Dermis blood vessel endothelial cell (primary cell): ENCODE measurements at places on chromosomes 1 and 21. TPM values are rescaled to one million over a fixed set of nuclear protein-coding genes. Genes with fewer than 3 reads are reported as not detected.
A peak's percentile ranks its signal among the peaks of the same experiment; 100 is the strongest.

DNA sequence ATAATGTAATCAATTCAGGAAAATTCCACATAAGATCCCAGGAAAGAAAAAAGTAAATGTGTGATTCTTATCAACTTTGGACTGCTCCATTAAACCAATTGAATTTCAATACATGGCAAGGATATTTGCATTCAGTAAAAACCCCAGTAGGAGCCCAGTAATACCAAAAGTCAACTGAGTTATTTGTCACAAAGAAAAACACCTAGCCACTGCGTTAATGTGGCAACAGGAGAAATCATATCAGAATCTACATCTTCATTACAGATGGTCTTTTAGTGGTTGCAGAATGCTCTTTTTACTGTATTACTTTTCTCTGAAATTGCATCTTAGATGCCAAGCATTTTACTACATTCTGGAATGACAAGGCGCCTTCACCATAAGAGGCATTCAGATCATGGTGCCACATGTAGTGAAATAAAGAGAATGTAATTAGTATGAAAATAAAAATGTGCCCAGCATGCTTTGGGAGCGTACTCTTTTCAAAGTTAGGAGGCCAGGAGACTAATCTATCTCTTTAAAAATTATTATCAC lies 180.7 kb downstream of the PATJ start:
- no peak for DNase-seq

GRCh38 chr1:52913537-52913936 lies 8.0 kb downstream of the ECHDC2 start:
- no peak for DNase-seq

DNA sequence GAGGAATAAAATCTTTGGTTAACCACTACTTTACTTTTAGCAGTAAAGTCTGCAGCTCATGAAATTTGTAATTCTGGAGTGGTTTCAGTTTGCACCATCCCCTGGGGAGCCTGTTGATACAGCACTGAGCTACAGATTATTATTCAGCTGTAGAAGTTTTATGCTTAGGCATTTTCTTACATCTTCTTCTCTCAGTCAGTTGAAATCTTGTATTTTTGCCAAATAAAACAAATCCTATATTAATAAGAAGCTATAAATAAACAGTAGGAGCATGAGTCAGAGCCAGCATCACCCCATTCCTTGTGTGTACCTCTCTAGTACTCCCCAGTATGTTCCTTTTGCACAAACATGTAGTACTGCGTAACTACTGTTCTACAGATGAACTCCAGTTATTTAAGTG lies 118.9 kb downstream of the ATF6 start:
- DNase-seq = peak; percentile 59

DNA sequence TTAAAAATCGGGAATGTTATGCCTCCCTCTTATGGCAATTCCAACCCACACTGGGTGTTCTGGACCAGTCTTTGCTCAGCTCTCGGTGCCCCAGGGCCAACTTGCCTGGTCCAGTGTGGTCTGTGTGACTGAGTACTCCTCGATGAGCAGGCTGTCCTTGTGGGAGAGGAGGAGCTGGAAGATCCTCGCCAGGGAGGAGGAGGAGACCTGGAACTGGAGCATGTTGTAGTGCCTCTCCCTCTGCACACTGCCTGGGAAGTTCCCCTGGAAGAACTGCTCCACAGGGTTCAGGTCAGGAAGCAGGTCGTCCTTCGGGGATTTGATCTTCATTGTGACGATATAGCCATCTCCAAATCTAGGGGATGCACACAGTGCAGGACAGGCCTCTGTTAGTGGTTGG lies 88.5 kb upstream of the GCLM start:
- no peak for DNase-seq

- no peak for DNase-seq
These were observed 64.5 kb downstream of the KIF14 start for GRCh38 chr1:200556002-200556401.

DNA sequence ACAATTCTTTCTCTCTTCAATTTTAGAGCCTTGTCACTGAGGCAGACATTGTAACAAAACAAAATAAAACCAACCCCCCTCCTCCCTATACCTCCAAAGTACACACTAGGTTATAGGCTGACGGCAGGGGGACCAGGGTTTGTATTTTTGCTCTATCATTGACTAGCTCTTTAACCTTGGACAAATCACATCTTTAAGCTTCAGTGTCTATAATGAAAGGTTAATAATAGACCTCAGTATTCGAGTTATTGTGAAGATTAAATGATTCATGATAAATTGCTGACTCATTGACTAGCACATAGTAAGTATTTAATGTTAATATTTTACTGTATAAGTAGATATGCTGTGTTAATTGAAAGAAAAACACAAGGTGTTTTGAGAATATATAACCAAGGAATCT lies 1267.6 kb upstream of the ADGRL2 start:
- no peak for DNase-seq

DNA sequence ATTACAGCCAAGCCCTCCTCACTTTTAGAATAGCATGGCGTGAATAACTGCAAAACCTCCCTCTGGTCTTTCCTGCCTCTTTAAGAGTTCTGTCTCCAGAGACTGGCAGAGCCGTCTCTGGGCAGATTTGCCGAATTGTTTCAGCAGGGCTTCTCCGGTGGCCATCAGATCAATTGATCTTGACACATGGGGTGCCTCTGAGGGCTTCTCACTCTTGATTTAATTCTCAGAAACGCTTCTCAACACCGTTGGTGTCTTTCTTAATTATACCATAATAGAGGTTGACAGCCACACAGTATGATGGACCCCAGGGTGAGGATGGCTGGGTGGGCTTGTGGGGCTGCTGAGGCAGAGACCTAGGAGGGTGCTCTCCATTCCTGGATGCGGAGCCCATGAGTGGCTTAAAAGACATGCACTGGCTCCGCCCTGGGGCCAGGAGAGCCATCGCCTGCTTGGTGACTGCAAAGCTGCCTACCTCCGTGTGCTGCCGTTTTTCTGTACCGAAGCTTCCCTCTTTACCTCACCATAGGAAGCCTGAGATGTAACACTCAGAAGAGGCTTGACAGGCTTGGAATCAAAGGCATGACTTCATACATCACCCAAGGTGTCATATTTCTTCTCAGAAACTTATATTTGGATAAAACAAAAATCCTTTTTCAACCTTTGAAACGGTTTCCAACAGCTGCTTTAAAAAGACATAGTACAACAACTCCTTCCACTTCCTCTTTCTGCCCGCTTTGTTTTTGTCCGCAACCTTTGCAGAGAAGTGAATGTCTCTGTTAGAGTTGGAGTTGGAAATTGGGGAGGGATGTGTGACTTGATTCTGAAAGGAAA lies 82.9 kb downstream of the GALNT2 start:
- DNase-seq = no peak

DNA sequence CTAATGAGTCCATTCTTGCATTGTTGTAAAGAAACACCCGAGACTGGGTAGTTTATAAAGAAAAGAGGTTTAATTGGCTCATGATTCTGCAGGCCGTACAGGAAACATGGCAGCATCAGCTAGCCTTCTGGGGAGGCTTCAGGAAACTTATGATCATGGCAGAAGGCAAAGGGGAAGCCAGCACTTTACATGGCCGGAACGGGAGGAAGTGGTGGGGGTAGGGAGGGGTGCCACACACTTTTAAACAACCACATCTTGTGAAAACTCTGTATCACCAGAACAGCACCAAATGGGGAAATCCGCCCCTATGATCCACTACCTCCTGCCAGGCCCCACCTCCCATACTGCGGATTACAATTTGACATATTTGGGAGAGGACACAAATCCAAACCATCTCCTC lies 43.9 kb downstream of the NOS1AP start:
- DNase-seq = no peak

DNA sequence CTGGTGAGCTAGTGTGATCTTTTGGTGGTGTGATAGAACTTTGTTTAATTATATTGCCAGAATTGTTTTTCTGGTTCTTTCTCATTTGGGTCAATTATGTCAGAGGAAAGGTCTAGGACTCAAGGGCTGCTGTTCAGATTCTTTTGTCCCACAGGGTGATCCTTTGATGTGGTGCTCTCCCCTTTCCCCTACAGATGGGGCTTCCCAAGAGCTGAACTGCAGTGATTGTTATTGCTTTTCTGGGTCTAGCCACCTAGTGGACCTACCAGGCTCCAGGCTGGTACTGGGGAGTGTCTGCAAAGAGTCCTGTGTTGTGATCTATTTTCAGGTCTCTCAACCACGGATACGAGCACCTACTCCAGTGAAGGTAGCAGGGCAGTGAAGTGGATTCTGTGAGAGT lies 25.9 kb upstream of the CD84 start:
- no peak for DNase-seq

- no peak for DNase-seq
These were observed 3.3 kb upstream of the HMGN2 start for GRCh38 chr1:26468911-26469310.

DNA sequence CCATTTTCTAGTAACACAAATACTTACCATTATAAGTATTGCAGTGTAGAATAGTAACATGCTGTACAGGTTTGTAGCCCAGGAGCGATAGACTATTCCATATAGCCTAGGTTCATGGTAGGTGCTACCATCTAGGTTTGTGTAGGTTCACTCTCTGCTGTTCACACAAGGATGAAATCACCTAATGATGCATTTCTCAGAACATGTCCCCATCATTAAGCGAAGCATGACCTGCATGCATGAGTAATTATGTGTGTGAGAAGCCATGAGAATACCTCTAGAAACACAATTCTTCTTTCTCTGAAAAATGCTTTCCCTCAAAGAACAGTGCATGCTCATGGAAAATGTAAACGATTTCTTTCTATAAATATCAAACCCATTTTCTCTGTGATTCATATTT lies 69.3 kb downstream of the NR5A2 start:
- DNase-seq = no peak

DNA sequence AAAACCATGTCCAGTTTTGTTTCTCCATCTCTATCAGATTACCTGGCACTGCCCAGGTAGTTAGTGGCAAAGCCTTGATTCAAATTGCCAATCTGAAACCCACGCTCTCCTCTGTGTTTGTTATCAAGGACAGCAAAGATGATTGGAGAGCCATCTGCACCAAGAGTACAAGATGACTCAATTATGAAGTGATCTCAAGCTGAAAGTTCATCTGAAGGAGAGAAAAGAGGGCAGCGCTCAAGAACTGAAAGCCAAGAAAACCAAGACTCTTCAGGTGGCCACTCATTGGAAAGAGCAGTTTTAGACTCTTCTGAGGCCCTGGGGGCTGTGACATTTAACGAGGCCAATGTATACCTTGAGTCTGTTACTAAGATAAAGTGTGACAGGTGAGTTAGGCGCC lies 13.8 kb downstream of the RXRG start:
- DNase-seq = no peak

DNA sequence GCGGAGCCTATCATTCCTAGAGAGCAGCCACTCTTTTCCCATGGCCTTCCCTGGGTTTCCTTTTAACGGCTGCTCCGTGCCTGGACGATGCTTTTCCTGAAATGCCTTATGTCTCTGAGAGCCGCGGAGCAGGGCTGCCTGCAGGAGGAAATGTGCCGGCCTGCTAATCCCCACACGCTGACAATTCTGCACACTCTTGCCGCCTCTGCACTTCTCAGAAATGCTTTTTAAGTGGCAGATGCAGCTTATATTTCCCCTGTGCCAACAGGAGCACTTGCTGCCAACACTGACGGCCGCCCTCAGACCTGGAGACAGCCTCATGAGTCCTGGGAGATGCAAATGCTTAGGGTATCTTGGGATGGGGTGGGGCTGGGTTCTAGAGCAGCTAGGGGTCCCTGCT lies 253.2 kb downstream of the GRIK3 start:
- DNase-seq = no peak

- DNase-seq = peak; percentile 9
These were observed 23.4 kb downstream of the PRKCZ start for GRCh38 chr1:2073382-2074230.

DNA sequence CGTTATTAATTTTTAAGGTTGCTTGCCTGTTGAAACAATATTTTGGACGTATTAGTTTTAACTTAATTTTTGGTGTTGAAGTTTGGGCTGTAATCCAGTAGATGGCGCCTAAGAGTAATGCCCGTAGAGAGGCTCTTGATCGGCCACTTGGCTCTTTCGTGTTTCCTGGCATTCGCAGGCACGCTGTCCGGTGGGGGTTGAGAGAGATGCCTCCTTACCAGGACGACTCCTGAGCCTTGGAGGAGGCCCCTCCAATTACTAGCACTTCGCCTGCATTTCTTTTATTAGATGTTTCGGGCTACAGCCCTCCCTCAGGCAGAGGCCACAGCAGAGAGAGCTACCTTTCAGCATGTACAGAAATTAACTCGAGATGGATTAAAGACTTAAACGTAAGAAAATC lies 12.0 kb downstream of the OR2M4 start:
- peak; percentile 42 for DNase-seq

- no peak for DNase-seq
These were observed 29.3 kb downstream of the SOD1 start for GRCh38 chr21:31688603-31689368.

- no peak for DNase-seq
These were observed 14.0 kb downstream of the H6PD start for GRCh38 chr1:9248341-9249262.

DNA sequence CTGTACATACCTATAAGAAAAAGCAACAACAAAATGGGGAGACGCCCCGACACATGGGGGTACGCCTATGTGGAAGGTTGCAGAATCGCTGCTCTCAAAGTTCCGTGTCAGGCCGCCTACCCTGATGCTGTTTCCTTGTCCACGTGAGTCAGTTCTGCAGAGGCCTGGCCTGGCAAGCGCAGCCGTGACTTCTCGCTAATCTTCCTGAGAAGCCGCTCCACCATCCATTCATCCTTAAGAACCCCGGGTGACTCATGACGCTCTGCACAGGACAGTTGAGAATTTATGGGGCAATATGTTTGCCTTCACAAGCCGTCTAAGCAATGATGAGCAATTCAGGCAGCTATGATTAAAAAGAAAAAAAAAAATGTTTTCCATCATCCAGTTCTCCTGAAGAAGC lies 122.3 kb upstream of the TMPRSS2 start:
- no peak for DNase-seq

GRCh38 chr1:6049419-6049818 lies 3.7 kb downstream of the KCNAB2 start:
- no peak for DNase-seq

- no peak for DNase-seq
These were observed 16.5 kb downstream of the ACOT11 start for GRCh38 chr1:54564312-54565112.

- DNase-seq = peak; percentile 85
These were observed 5.3 kb upstream of the SLC6A9 start for GRCh38 chr1:44036409-44037139.

- DNase-seq = no peak
These were observed 129.8 kb downstream of the PLA2G4A start for GRCh38 chr1:186958520-186958919.

GRCh38 chr1:6832531-6833188 lies 47.4 kb downstream of the CAMTA1 start:
- DNase-seq = no peak

- no peak for DNase-seq
These were observed 2.6 kb upstream of the LUZP1 start for GRCh38 chr1:23171181-23171755.

- DNase-seq = no peak
These were observed 40.5 kb upstream of the GJB5 start for GRCh38 chr1:34714386-34714785.

GRCh38 chr1:101071470-101071891 lies 45.9 kb upstream of the DPH5 start:
- peak; percentile 51 for DNase-seq

GRCh38 chr21:38878379-38879179 lies 72.8 kb downstream of the ETS2 start:
- DNase-seq = no peak

C1orf87 gene
- total RNA-seq = not detected in 2 replicates

S100A11 gene
- total RNA-seq = 12.3 and 24.6 TPM in 2 replicates

TMIGD3 gene
- not detected in 2 replicates for total RNA-seq

OVAAL gene
- total RNA-seq = not detected in 2 replicates

KPRP gene
- not detected in 2 replicates for total RNA-seq

VASH2 gene
- 0.17 and 0.19 TPM in 2 replicates for total RNA-seq

SPATA46 gene
- total RNA-seq = not detected in 2 replicates

CA6 gene
- not detected in 2 replicates for total RNA-seq

CRYAA gene
- total RNA-seq = not detected in 2 replicates

ARID1A gene
- 14.5 and 28.3 TPM in 2 replicates for total RNA-seq
